Hypothalamus (tissue), 51 donors: ENCODE measurements at places on chromosomes 7 and 10.

GRCh38 chr10:49189422-49189821, 1.2 kb upstream of the TMEM273 start:
- DNase-seq = no peak

DNA sequence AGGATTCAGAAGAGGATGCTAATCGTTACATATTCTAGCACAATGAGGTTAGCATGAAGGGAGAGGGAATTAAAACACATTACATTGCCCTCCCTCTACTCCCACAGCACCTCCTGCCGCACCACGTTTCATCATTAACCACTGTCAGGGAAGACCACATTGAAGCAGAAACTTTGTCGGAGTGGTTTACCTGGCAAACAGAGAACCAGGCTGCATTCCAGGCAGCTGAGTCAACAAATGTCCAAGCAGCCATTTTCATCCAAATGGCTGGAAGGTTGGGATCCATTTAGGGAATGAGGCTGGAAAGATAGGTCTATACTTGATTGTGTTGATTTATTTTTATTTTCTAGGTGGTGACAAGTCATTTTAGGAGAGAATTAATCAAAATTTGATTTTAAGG, 273.6 kb downstream of the DYNC1I1 start:
- DNase-seq = no peak

DNA sequence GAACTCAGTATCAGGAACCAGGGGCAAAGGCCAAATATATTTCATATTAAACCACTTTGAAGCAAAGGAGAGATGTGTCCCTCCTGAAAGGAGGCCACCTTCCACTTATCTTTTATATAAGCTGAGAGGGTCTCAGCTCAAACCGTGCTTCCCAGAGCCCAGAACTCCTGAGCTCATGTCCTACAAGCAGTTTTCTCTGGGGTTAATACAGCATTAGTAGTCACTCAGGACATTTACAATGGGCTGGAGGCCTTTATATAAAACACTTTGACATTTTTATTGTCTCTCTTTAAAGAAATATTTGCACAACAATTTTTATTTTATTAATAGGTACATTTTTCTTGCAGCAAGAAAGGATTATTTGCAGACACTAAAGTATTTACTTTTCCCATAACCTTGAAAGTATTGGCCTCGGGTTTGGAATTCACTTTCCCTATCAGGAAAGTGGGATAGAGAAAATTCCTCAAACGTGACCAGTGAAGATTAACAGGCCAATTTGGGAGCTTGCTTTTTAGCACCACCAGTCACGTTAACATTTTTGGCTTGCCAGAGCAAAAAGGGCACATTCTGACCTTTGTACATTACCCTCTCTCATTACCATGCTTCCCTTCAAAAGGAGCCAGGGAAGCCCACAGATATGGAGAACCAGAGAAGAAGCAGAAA, 464.9 kb upstream of the NRP1 start:
- DNase-seq = no peak

DNA sequence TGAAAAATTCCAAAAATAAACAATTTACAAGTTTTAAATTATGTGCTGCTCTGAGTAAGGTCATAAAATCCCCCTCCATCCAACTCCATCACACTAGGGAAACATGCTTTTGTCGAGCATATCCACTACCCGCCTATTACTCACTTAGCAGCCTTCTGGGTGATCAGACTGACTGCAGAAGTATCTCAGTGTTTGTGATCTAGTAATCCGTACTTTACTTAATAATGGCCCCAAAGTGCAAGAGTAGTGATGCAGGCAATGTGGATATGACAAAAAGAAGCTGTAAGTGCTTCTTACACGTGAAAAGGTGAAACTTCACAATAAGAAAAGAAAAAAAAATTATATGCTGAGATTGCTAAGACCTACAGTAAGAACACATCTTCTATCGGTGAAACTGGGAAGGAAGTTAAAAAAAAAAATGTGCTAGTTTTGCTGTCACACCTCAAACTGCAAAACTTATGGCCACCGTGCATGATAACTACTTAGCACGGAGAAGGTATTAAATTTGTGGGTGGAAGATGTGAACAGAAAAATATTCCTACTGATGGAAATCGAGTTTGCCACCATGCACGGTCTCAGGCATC, 43.2 kb downstream of the SEMA3C start:
- no peak for DNase-seq

GRCh38 chr7:107056728-107057473, 12.4 kb downstream of the PRKAR2B start:
- no peak for DNase-seq

DNA sequence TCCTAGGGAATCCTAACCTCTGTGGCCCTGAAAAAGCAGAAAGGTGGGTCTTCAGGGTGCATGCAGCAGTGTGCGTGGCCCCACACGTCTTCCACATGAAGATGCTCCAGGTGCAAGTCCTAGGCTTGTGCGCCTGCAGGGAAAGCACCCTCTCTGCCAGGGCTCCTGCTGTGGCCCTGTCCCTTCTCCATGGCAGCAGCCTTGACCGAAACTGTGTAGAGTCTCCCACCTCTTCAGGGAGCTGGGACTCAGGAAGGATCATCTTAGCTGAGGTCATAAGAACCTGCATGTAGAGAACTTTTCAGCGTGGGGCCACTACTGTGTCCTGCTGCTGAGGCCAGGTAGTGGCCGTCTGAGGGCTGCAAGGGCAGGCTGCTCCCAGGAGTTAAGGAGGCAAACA, 6.3 kb upstream of the CSGALNACT2 start:
- DNase-seq = no peak

- no peak for DNase-seq
Observed at GRCh38 chr7:156773966-156774365, 119.0 kb downstream of the LMBR1 start.

DNA sequence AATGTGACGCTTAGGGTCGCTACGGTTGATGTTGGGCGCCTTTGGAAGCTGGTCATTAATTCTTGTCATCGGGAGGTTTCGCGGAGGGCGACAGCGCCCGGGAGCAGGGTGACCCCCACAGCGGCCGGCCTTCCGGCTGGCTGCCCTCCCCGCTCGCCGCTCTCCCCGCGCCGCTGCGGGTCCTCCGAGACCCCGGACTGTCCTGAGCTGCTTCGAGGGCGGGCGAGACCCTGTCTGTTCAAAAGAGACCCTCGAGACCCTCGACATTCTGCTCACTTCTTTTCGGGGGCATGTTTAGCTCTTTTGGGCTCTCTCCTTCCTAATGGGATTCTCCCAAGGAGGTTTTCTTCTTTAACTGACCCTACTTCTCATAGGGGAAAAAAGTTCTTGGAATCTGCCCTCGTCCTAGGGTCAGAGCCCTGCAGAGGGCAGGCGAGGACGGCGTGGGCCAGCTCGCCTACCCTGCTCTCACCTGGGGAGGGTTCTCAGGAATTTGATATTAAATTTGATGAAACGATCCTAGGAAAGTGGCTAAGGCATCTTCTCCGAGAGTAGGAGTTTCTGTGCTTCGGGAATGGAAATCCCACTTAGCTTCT, 257.0 kb downstream of the OTUD1 start:
- DNase-seq = no peak

DNA sequence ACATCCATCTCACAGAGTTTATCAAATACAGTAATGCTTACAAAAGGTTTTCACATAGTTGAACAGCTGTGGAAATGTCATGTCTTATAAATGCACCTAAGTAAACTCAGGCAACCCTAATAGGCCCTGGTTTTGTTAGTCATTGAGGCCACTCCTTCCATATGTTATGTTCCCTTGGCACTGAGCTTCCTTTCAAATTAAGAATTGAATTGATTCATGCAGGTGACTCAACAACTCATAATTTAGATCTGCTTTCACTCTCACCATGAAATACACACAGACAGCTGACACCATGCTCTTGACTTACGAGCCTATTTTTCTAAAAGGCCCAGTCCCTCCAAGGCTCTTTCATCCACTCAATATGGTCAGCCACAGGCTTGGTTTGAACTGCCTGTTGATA, 476.9 kb downstream of the KCNMA1 start:
- no peak for DNase-seq

DNA sequence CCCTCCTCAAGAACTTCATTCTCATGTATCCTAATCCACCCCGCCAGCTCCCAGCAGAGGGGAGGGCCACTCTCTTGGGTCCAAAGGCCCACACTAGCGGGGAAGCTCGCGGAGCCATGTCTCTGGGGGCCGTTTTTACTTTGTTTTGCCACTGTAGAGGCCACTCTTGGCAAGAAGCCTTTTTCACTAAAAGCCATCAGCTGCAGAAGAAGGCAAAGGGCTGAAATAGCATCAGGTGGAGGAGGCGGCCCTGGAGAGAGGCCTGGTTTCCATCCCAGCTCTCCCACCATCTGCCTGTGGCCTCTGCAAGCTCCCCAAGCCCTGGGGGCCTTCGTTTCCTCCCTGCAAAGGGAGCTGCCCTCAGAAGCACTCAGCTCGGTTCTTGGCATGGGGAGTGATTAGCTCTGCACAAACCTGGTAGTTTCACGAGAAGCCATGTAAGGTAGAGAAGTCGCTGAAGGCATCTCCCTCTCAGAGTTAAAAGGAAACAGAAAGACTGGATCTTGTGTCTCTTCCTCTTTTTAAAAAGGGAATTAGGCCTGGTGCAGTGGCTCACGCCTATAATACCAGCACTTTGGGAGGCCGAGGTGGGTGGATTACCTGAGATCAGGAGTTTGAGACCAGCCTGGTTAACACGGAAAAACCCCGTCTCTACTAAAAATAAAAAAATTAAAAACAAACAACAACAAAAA, 70.3 kb downstream of the PARP12 start:
- no peak for DNase-seq

DNA sequence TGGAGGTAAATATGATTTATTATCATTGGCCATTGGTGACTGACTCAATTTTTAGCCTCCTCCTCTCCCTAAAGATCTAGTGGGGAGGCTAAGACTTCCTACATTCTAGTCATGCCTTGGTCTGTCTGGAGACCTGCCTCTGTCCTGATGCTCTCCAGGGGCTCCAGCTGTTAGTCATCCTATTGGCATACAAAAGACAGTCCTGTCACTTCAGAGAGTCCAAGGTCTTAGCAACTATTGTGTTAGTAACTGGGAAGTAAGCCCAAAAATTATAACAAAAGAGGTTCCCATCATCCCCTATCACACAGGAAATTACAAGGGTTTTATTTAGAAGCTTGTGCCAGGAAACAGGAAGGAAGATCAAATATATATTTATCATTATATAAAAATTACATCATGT, 400.6 kb upstream of the VSTM2A start:
- no peak for DNase-seq

DNA sequence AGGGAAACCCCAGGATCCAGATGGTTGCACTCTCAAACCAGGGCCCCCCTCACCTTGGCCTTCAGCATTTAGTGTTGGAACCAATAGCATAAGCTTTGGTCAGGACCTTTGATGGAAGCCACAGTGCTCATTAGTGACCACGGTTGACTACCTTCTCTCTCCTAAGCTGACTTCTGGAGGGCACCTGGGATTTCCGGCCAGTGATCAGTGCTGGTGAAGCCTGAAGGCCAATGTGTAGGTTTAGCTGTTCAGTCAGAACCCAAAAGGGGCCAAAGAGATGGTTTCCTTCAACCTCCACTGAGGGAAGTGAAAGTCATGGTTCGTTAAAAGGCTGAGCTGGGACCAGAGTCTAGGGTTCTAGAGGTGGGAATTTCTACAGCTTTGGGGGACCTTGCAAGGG, 46.4 kb downstream of the TCF7L2 start:
- DNase-seq = no peak

- DNase-seq = no peak
Observed at GRCh38 chr7:18541181-18541870, 45.8 kb downstream of the HDAC9 start.

DNA sequence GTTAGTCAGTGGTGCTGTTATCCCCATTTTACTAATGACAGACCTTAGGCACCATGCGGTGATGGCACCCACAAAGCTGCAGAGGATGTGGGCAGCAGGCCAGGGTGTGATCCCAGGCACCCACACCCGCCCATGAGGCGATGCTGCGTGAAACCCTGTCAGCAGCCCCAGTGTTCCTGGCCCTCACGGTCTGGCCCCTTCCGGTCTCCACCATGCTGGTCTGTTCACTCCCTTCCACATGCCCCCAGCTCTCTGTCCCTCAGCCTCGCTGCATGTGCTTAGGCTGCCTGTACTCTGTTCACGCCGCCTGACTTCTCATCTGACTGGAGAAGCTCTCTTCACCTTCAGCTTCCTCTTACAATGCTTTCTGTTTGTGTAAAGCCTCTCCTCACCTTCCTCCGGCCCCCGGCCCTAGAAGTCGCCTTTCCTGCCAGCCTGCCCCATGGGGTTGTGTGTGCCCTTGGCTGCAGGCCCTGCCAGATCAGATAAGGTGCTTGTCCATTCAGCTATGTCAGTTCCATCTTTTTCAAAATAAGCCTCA, 17.6 kb upstream of the ORAI2 start:
- DNase-seq = no peak

GRCh38 chr10:11023009-11023953, 5.6 kb downstream of the CELF2 start:
- DNase-seq = no peak

- no peak for DNase-seq
Observed at GRCh38 chr10:113165673-113166072, 215.6 kb downstream of the TCF7L2 start.

GRCh38 chr10:113025487-113025886, 75.4 kb downstream of the TCF7L2 start:
- no peak for DNase-seq

- DNase-seq = peak; percentile 7
Observed at GRCh38 chr10:36766940-36767339, 358.5 kb upstream of the ANKRD30A start.

GRCh38 chr10:74439213-74439612, 288.2 kb downstream of the ADK start:
- no peak for DNase-seq

- DNase-seq = peak; percentile 46
Observed at GRCh38 chr7:156949541-156950380, at the start of gene NOM1. TSS of gene NOM1 (plus strand) at chr7:156949712. CDS start at chr7:156949738, 26 bp downstream.

DNA sequence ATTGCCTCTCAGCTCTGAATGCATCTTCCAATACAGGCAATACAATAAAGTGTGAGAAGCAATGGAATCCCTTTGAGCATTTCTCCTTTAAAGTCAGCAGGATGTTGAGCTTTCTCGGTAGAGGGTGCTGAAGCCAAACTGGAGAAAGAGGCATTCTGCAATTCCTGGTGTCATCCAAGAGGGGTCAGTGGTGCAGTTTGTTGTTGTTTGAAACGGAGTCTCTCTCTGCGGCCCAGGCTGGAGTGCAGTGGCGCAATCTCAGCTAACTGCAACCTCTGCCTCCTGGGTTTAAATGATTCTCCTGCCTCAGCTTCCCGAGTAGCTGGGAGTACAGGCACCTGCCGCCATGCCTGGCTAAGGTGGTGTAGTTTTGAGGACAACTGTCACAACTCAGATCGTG, 486.5 kb downstream of the CALN1 start:
- DNase-seq = no peak

GRCh38 chr7:78316110-78316509, 517.5 kb downstream of the PHTF2 start:
- DNase-seq = no peak

DNA sequence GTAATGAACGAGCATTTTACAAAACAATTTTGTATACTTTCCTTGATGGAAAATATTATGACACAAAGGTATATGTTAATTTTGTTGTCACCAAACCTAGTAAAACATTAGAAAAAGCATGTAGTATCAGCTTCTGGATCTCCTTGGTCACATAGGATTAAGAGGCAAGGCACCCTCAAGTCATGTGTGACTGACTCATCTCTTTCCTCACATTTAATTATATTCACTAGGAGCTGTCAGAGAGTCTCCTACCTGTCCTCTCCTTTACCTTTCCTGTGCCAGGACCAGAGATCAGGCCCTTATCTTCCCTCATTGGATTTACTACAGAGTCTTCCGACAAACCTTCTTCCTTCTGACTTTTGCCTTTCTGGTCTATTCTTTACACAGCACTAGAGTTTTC, 111.3 kb upstream of the RPA3 start:
- no peak for DNase-seq

GRCh38 chr7:41822259-41822817, 119.4 kb upstream of the INHBA start:
- no peak for DNase-seq

- DNase-seq = peak; percentile 13
Observed at GRCh38 chr7:25846722-25847121, 305.3 kb upstream of the NFE2L3 start.
